HepG2 (cell line): ENCODE measurements at places on chromosomes 1 and 21. TPM values are rescaled to one million over a fixed set of nuclear protein-coding genes. Genes with fewer than 3 reads are reported as not detected.

Gene C1orf185
- total RNA-seq = not detected in 2 replicates

Gene RAB3GAP2
- total RNA-seq = 25.0 and 34.2 TPM in 2 replicates

Gene ADCY10
- 0.02 and 0.03 TPM in 2 replicates for total RNA-seq

Gene TP73
- total RNA-seq = 0.69 and 1.1 TPM in 2 replicates

- no peak overlapping the region for H3K27ac ChIP-seq
- no peaks in the 10 kb centered on the region for H3K4me1 ChIP-seq
- H3K4me3 ChIP-seq = no peak overlapping the region
- no peak for DNase-seq
These were observed 20.7 kb upstream of the CYYR1 start for GRCh38 chr21:26593800-26594199.

DNA sequence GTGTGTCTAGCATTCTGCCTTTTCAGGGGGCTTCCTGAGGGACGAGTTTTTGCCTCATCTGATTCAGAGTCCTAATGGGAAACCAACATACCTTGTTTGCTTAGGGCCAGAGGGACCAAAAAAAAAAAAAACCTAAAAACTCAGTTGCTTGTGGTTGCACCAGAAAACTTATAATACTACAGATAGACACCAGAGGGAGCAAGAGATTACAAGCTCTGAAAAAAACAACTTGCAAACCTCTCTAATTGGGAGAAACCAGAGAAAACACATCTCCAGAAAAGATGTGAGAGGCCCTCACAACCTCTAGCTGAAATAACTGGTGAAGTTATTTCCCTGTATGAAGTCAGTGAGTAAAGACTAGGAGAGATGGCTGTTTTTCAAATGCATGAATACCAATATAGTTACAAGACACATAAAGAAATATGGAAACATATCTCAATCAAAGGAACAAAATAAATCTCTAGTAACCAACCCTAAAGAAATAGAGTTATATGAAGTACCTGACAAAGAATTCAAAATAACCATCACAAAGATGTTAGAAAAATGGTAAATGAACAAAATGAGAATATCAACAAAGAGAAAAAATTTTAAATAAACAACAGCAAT is 233.7 kb upstream of the NFIA start:
- H3K4me3 ChIP-seq = no peak overlapping the region
- H3K36me3 ChIP-seq = no peaks in the 10 kb centered on the region
- DNase-seq = no peak
- H3K27me3 ChIP-seq = no peaks in the 10 kb centered on the region; the same call in 1 of the 2 replicates
- H3K27ac ChIP-seq = no peak overlapping the region

DNA sequence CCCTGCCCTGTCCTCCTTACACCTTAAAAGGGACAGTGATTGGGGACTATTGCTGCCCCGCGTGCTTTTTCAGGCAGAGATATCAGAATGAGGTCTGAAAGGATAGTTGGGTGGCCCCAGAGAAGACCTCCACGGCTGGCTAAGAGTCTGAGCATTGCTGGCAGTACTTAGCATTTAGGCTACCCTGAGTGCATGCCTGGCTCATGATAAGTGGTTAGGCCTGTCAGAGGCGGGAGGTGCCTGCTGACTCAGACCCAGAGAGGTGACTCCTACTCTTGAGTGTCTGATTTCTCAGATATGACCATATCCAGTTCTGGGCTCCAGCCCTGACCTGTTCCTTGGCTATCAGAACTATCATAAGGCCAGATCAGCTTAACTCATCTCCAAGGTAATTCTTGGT is 213.7 kb downstream of the PBX1 start:
- no peaks in the 10 kb centered on the region for H3K36me3 ChIP-seq
- H3K4me1 ChIP-seq = peaks cover 14% of the 10 kb centered on the region
- DNase-seq = no peak
- no peak overlapping the region for H3K4me3 ChIP-seq
- no peak overlapping the region for H3K27ac ChIP-seq
- H3K27me3 ChIP-seq = no peaks in the 10 kb centered on the region

- H3K27me3 ChIP-seq = no peaks in the 10 kb centered on the region; the same call in 1 of the 2 replicates
- DNase-seq = no peak
- no peak overlapping the region for H3K27ac ChIP-seq
- no peak overlapping the region for H3K4me3 ChIP-seq
- H3K4me1 ChIP-seq = no peaks in the 10 kb centered on the region
These were observed 480.0 kb upstream of the PKN2 start for GRCh38 chr1:88204111-88204510.

GRCh38 chr1:37189111-37189510 is 154.8 kb upstream of the GRIK3 start:
- DNase-seq = no peak
- H3K27ac ChIP-seq = no peak overlapping the region
- no peaks in the 10 kb centered on the region for H3K4me1 ChIP-seq
- H3K36me3 ChIP-seq = no peaks in the 10 kb centered on the region
- H3K27me3 ChIP-seq = no peaks in the 10 kb centered on the region; the same call in 1 of the 2 replicates

DNA sequence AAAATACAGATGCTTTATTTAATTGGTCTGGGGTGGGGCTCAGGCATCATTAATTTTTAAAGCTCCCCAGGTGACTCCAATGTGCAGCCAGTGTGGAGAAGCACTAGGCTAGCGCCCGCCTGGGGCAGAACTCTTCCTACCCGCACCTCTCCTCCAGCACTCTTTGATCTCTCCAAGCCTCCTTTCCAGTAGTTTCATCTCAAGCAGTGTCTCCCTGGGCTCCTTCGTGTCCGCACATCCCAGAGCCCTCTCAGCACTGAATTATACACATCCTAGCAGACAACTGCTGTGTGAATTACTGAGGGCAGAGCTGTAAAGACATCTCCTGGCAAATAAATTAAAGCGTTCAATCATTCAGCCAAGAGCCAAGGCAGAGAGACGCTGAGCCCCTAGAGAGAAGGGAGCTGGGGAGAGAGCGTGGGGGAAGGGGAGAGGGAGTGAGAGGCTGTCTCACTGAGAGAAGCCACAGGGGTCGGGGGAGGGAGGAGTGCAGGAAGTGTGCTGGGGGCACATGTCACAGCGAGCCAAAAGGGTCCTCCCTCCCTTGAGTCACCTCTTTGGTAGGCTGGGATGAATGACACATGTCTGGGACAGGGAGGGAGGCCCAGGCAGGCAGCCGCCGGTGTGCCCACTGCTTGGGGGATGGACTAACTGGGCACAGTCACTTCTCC is 21.0 kb upstream of the PARP1 start:
- peaks cover 2% of the 10 kb centered on the region; the same call in 1 of the 2 replicates for H3K27me3 ChIP-seq
- no peak overlapping the region for H3K27ac ChIP-seq
- DNase-seq = no peak
